ENCODE measurements at places on chromosomes 12 and 14. TPM values are rescaled to one million over a fixed set of nuclear protein-coding genes. Genes with fewer than 3 reads are reported as not detected.
A peak's percentile ranks its signal among the peaks of the same experiment; 100 is the strongest.

DNA sequence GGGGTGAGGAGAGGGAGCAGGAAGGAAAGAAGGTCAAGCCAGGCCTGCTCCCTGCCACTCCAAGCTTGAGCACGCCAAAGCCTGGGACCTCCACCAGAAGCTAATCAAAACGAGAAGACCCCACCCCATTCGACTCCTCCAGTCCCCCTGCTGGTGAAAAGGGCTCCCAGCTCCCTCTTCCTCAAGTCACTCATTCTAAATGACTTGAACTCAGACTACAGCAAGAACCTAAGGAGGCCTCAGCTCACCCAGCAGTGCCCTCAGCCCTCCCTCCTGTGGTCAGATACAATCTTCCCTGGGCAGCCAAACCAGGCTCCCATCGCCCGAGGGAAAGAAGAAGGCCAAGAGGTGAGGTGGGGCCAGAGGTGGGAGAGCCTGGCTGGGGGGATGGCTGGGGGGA, 17.4 kb downstream of the HDAC7 start:
- no peak for DNase-seq

DNA sequence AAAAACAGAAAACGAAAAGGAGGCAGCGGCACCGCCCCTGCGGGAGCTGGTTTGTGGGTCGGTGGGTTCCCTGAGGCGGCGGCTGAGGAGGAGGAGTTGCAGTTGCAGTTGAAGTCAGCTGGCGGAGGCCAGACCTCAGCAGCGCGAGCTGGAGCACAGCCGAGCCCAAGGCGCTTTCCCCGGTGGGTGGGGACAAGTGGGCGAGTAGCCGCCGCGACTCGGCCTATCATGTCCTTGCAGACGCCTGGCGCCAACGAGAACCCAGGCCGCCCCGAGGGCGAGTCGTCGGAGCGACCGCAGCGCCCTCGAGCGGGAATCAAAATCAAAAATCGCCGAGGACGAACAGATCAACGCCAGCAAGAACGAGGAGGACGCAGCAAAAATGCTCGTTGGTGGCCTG, 12.7 kb upstream of the CLEC1A start:
- DNase-seq = no peak

A2ML1 gene
- 44.0 TPM for total RNA-seq

MYO1A gene
- not detected for total RNA-seq

DNA sequence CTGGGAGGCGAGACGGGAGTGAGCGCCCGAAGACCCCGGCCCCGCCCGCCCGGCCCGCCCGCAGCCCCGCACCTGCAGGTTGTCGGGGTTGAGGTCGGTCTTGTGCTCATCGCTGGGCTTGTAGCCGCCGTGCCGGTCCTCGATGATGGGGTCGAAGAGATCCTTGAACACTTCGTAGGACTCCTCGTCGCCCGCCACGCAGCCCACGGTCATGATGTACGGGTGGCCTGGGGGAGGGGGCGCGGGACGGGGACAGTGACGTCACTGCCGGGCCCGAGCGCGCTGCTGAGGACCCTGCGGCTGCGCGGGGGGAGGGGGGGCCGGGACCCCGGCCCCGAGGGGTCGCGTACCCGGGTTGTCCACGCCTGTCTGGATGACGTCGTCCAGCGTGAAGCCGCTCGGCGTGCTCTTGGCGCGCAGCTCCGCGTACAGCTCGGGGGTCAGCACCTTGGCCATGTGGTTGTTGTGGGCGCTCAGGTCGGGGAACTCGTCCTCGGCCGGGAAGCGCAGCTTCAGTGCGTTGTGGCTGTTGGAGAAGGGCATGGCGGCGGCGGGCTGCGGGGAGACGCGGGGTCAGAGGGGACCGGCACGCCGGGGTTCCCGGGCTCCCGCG, 573 bp downstream of the CKB start:
- DNase-seq = peak; percentile 45

- DNase-seq = no peak
Observed at GRCh38 chr14:94173471-94173884, 644 bp upstream of the PPP4R4 start.

DNA sequence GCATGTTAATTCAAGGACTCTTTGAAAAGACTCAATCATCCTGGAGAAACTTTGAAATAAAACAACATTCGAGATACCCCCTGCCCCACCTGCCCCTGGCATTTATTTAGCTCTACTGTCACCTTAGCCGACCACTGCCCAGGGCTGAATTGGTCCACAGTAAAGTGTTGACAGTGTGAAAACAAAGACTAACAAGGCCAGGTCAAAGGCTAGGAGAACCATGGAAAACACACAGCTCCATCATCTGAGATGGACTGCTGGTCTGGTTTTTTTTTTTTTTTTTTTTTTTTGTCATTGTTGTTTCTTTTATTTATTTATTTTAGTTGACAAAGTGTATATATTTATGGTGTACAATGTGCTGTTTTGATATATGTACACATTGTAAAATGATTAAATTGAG, 25.7 kb downstream of the GSTZ1 start:
- no peak for DNase-seq

DNA sequence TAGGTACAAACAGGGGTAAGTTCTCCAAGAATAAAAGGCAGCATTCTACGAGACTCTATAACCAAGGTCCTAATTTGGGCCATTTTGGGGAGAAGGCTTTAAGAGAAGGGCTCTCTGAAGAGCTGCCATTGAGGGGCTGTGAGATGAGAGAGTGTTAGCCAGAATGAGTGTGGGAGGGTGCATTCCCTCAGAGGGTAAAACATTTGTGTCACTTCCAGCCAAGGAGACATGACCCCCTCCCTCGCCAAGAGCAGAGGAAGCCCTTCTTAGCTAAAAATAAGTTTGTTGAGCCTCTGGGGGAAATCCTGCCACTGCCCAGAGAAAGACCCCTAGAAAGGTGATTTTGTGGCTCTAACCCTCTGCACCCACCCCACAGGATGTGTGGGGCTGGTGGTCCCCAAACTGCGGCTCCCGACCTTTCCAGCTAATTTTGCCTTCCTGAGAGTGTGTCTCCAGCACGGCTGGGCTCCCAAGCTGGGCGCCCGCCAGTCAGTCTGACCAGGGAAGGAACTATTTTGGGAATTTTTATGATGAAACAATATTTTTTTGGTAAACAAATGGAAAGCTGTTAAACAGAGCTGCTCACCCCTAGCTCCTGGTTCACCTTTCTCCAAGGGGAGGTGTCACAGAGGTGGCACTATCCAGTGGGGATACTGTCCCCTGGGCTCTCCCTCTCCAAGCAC, 65.9 kb upstream of the JDP2 start:
- DNase-seq = no peak

DNA sequence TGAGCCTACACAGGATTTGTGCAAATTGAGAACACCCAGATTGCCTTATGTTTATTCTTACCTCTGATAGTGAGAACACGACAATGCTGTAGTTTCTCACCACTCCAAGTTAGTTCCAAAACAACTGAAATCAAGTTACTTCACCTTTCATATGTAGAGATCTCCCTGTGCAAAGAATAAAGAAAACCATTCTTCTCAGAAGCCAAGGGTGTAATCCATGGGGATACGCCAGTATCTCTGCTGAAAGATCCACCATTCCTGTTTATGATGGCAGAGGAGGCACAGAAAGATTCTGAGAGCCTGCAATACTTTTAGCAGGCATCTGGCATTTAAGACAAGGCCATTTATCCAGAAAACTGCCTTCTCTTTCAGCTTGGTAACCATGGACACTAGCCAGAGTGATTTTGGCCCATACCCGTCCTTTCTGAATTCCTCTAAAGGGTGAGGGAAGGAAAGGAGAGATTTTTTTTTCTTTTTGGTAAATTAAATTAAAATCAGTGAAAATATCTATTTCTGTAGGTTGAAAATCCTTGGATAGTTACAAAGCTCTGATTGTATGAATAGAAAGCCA, 355.4 kb upstream of the FAR2 start:
- peak; percentile 24 for DNase-seq

Measured in tongue (tissue), 3 donors.